ENCODE measurements at places on chromosomes 16 and 17. TPM values are rescaled to one million over a fixed set of nuclear protein-coding genes. Genes with fewer than 3 reads are reported as not detected.
A peak's percentile ranks its signal among the peaks of the same experiment; 100 is the strongest.

DNA sequence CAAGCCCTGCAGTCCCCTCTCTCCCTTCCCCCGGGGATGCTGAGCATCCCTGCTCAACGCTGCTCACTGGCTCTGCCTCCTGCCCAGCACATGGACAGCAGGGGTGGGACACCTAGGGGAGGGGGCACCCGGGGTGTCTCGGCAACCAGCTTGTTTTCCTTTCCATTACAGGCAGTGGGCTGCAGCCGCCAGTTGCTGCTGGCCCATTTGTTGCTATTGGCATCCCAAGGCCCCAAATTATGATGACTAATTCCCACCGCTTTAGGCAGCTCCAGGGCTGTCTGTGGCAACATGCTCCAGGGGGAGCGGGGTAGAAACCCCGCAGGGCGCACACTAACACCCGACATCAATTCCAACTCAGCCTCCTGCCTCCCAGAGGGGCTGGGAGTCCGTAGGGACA lies 4.9 kb downstream of the SDK2 start:
- H3K27ac ChIP-seq, result no peak overlapping the region
- DNase-seq, result no peak
- H3K4me3 ChIP-seq, result no peak overlapping the region
- H3K36me3 ChIP-seq, result no peaks in the 10 kb centered on the region

GRCh38 chr16:31458073-31458843 lies 1.0 kb upstream of the ARMC5 start:
- no peaks in the 10 kb centered on the region for H3K27me3 ChIP-seq
- peak overlapping the region; percentile 93 for H3K4me3 ChIP-seq
- peaks cover 45% of the 10 kb centered on the region for H3K4me1 ChIP-seq
- peaks cover 20% of the 10 kb centered on the region for H3K36me3 ChIP-seq
- peak; percentile 58 for DNase-seq

DNA sequence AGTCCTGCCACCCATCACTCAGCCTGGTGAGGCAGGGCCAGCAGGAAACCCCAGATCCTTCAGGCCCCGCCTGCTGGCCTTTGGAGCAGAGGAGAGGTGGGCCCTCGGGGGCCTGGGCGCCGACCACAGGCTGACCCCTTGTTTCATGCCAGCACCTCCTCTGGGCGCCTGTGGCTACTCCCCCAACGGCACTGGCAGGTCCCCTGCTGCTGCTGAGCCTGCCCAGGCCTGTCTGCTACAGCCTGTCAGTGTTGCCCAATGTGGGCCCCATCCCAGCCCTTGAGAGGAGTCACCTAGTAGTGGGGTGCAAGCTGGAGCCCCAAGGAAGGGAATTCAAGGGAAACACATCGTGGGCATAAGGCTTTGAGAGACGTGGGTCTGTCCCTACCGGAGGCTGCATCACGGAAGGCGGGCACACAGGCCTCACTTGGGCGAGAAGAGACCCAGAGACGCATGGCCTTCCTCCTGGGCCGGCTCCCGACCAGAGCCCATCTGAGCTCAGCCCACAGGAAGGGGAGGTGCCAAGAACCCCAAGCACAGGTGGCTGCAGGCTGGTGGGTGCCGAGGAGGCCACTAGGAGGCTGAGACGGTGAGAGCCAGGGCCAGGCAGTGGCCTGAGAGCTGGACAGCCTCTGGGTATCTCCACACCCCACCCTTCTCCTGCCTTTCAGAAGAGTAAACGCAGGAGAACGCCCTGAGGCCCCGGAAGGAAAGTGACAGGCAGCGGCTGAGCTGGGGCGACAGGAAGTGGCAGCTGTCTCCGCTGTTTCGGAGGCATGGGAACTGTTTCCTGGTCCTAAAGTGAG lies 8.0 kb upstream of the FASN start:
- no peaks in the 10 kb centered on the region for H3K27me3 ChIP-seq
- H3K36me3 ChIP-seq, result peaks cover 4% of the 10 kb centered on the region
- DNase-seq, result peak; percentile 54
- peak overlapping the region; percentile 96 for H3K27ac ChIP-seq
- peaks cover 11% of the 10 kb centered on the region for H3K4me1 ChIP-seq

DNA sequence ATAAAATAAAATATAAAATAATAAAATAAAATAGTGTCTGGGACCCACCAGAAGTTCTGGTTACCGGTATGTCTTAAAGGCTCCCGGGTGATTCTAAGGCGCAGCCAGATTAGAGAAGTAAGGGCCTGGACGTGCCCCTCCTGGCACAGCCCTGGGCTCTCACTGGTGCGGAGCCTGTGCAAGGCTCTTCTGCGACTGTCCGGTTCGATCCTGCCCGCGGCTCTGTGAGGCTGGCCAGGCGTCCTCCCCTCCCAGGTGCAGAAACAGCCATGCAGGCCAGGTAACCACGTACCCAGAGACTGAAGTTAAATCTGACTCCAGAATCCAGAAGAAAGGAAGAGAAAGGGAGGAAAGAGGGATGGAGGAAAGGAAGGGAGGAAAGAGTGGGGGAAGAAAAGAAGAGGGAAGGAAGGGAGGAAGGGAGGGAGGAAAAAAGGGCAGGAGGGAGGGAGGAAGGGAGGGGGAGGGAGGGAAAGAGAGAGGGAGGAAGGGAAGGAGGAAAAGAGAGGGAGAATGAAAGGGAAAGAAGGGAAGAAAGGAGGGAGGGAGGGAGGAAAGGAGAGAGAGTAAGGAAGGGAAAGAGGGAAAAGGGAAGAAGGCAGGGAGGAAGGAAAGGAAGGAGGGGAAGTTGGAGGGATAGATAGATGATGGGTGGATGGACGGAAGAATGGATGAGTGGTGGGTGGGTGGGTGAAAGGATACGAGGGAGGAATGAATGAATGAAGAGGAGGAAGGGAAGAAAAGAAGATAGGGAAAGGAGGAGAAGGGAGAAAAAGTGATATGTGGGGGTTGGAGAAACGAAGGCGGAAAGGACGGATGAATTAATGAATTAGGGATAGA lies 42.3 kb downstream of the C16orf82 start:
- no peaks in the 10 kb centered on the region for H3K36me3 ChIP-seq
- no peak overlapping the region for H3K27ac ChIP-seq
- peaks cover 6% of the 10 kb centered on the region for H3K27me3 ChIP-seq
- H3K4me1 ChIP-seq, result no peaks in the 10 kb centered on the region
- H3K4me3 ChIP-seq, result peak overlapping the region; percentile 64

- no peak overlapping the region for H3K27ac ChIP-seq
- peaks cover 31% of the 10 kb centered on the region for H3K4me1 ChIP-seq
- peaks cover 61% of the 10 kb centered on the region for H3K36me3 ChIP-seq
- no peak overlapping the region for H3K4me3 ChIP-seq
- H3K27me3 ChIP-seq, result no peaks in the 10 kb centered on the region
Observed at GRCh38 chr16:50318796-50319578, 49.8 kb downstream of the BRD7 start.

DNA sequence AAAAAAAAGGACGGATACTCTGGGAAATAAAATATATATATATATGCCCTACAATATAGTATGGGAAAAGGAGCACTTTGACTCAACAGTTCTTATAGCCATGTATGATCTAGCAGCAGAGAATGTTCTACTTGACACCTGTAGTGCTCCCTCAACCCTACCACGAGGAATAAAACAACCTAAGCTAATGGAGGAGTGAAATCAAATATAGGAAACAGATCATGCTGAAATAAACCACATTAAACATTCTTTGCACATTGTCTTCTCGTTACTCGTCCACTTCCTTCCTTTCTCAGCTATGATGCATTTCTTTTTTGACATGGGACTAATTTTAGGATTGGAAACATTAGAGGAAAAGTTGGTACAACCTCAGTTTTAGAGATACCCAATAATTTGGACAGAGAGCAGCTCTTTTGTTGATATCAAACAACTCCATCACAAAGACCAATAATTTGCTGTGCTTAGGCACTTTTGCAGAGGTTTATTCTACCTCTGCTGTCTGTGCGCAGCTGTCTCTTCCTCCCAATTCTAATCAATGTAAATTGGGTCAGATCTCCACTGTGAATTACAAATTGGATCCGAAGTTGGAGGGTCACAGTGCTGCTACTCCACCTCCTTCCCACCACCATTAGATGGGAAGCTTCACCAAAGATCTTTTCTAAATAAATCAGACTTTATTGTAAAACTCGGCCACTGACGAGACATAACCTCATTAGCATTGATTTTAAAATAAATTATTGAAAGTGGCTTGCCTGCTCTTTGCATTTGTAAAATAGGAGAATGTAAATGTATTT lies 65.8 kb downstream of the SNX11 start:
- no peaks in the 10 kb centered on the region for H3K27me3 ChIP-seq
- no peak overlapping the region for H3K27ac ChIP-seq
- H3K36me3 ChIP-seq, result peaks cover 30% of the 10 kb centered on the region
- H3K4me1 ChIP-seq, result peaks cover 8% of the 10 kb centered on the region
- no peak for DNase-seq

DNA sequence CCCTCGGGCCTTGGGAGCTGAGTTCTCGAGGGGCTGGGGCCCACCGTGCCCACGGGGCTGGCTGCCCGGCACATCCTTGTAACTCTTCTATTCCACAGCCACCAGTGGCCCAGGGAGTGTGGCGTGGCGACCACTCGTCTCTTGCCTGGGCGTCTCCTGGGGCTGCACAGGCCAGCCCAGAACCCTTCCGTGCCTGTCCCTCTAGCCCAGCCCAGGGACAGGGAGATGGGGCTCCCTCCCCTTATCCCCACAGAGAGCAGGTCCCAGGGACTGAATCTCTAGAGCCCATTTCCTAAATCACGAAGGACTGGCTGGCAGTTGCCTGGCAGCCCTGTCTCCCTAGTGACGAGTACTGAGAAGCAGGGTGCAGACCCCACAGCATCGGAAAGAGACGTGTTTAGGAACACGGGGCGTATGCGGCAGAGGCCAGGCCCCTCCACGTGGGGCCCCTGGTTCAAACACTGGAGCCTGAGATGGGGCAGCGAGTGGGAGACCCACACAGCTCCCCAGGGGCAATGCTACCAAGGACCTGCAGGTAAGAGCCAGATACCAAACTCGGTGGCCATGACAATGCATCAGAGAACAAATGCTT lies 51.0 kb downstream of the TIMM22 start:
- no peak for DNase-seq
- H3K36me3 ChIP-seq, result peaks cover 10% of the 10 kb centered on the region
- no peaks in the 10 kb centered on the region for H3K4me1 ChIP-seq
- H3K4me3 ChIP-seq, result no peak overlapping the region
- H3K27me3 ChIP-seq, result no peaks in the 10 kb centered on the region
- H3K27ac ChIP-seq, result no peak overlapping the region

GRCh38 chr16:59148769-59149155 lies 414.6 kb upstream of the GOT2 start:
- H3K27ac ChIP-seq, result no peak overlapping the region
- H3K27me3 ChIP-seq, result no peaks in the 10 kb centered on the region
- no peak overlapping the region for H3K4me3 ChIP-seq

DNA sequence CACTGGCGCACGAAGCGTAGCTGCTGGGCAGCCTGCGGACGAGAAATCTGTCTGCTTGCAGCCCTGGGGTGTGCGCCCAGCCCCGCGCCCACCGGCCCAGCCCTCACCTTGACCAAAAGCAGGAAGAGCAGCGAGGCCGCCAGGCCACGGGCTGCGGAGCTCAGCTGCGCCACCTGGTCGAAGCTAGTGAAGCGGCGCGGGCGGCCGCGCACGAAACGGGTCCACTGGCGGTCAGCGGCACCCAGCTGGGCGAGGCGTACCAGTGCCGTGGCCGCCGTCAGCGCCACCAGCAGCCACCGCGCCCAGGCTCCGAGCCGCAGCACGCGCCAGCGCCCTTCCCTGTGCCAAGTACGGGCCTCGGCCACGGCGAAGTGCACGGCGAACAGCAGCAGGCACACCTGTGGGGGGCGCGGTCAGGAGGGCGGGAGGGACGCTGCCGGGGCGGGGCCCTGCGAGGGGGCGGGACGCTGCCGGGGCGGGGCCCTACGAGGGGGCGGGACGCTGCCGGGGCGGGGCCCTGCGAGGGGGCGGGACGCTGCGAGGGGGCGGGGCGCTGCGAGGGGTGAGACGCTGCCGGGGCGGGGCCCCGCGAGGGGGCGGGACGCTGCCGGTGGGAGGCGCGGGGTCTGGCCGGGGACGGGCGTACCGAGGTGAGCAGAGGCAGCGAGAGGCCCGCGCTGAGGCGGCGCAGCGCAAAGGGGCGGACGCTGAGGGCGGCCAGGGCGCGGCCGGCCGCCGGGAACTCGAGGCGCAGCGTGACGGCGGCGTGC lies 43.2 kb downstream of the TSC2 start:
- no peak for DNase-seq
- H3K27ac ChIP-seq, result no peak overlapping the region
- H3K36me3 ChIP-seq, result peaks cover 6% of the 10 kb centered on the region
- no peak overlapping the region for H3K4me3 ChIP-seq

- H3K36me3 ChIP-seq, result no peaks in the 10 kb centered on the region
- no peaks in the 10 kb centered on the region for H3K4me1 ChIP-seq
- no peak overlapping the region for H3K27ac ChIP-seq
- H3K27me3 ChIP-seq, result peaks cover 45% of the 10 kb centered on the region
- no peak for DNase-seq
Observed at GRCh38 chr17:2777242-2777867, 18.9 kb upstream of the RAP1GAP2 start.

DNA sequence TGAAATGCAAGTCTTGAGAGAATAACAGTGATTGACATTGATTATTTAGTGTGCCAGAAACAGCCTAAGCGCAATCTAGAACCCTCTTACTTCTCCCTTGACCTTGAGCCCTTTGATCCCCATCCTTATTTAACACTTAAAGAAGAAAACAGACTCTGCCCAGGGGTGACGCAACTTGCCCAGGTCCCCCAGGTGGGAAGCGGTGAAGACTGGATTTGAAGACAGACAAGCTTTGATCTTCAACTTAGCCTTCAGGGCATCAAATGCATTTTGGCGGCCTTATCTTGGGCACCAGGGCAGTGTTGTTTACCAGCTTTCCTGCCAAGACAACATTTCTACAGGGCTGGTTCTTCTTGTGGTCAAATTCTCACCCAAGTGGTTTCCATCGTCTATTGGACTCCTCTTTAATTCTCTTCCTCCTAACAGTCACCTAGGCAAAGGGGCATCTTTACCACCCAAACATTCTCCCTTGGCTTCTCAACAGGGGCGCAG lies 8.9 kb upstream of the CIITA start:
- peak overlapping the region; percentile 42 for H3K27ac ChIP-seq
- peaks cover 10% of the 10 kb centered on the region for H3K27me3 ChIP-seq
- peaks cover 65% of the 10 kb centered on the region for H3K4me1 ChIP-seq
- no peaks in the 10 kb centered on the region for H3K36me3 ChIP-seq
- H3K4me3 ChIP-seq, result no peak overlapping the region
- no peak for DNase-seq

- peaks cover 3% of the 10 kb centered on the region for H3K36me3 ChIP-seq
- H3K27me3 ChIP-seq, result no peaks in the 10 kb centered on the region
- H3K27ac ChIP-seq, result no peak overlapping the region
- DNase-seq, result no peak
Observed at GRCh38 chr17:7882068-7882467, 6.5 kb upstream of the CHD3 start.

- H3K27ac ChIP-seq, result no peak overlapping the region
- no peaks in the 10 kb centered on the region for H3K27me3 ChIP-seq
- DNase-seq, result no peak
- H3K4me1 ChIP-seq, result peaks cover 12% of the 10 kb centered on the region
Observed at GRCh38 chr16:24999088-24999670, 16.0 kb downstream of the ARHGAP17 start.

- H3K4me1 ChIP-seq, result no peaks in the 10 kb centered on the region
- H3K27ac ChIP-seq, result no peak overlapping the region
- no peak for DNase-seq
- H3K4me3 ChIP-seq, result no peak overlapping the region
Observed at GRCh38 chr16:67677712-67678111, 11.1 kb downstream of the C16orf86 start.

ALOX15B gene
- total RNA-seq, result not detected

RAPGEFL1 gene
- total RNA-seq, result 13.0 TPM

All from activated T-helper 1 cell treated with anti-CD3 and anti-CD28 coated beads, Interleukin-12 subunit alpha, Interleukin-12 subunit beta, Interleukin-2, Interleukin-4 antibody, amounts not matched to agents 30 ng/mL and 10 ng/mL and 1 ng/mL, durations not matched to agents 14 hours and 24 hours and 36 hours (primary cell).